Activated naive CD8-positive, alpha-beta T cell treated with anti-CD3 and anti-CD28 coated beads, Interleukin-2, amount 10 ng/mL, durations not matched to agents 7 days and 5 days (primary cell): ENCODE measurements at places on chromosomes 11 and 22. TPM values are rescaled to one million over a fixed set of nuclear protein-coding genes. Genes with fewer than 3 reads are reported as not detected.
A peak's percentile ranks its signal among the peaks of the same experiment; 100 is the strongest.

Gene CDC42BPG
- 3.4 TPM for total RNA-seq

Gene PARVB
- 40.7 TPM for total RNA-seq

GRCh38 chr11:19658344-19658743 is 54.3 kb upstream of the NAV2 start:
- H3K4me1 ChIP-seq, result peaks cover 5% of the 10 kb centered on the region
- no peak for DNase-seq
- H3K4me3 ChIP-seq, result no peak overlapping the region
- no peak overlapping the region for H3K27ac ChIP-seq
- H3K36me3 ChIP-seq, result no peaks in the 10 kb centered on the region
- peaks cover 5% of the 10 kb centered on the region for H3K27me3 ChIP-seq

DNA sequence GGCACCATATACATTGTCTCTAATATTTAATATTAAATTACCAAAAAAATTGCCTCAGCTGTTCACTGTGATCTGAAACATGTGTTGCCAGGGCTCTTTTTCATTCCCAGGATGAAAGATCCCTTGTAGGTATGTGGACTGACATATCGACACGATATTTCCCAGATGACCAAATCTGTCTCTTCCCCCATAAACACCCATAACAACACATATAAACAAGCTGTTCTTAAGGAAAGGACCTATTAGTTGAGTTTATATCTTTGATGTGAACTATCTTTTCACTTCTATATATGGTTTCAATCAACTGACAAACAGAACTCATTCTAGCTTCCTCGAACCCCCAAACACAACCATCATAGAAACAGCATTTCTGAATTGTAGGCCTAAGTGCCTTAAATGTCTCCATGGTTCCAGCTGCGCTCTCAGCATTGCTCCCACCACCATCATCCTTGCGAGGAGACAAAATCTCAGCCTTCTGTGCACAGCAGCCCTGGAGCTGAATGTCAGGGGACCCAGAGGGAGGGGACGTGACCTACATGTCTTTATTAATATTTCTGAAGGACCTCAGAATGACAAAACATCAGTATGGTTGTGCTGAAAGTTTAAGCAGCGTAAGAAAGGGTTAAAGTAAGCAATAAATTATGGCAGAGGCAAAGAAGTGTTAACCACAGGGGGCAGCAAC is 67.0 kb downstream of the ETS1 start:
- peaks cover 60% of the 10 kb centered on the region for H3K36me3 ChIP-seq
- H3K4me1 ChIP-seq, result peaks cover 43% of the 10 kb centered on the region
- no peaks in the 10 kb centered on the region for H3K27me3 ChIP-seq
- peak overlapping the region; percentile 98 for H3K4me3 ChIP-seq

GRCh38 chr11:115528225-115528624 is 24.0 kb upstream of the CADM1 start:
- no peak for DNase-seq
- no peaks in the 10 kb centered on the region for H3K36me3 ChIP-seq
- no peaks in the 10 kb centered on the region for H3K4me1 ChIP-seq
- H3K27me3 ChIP-seq, result peaks cover 3% of the 10 kb centered on the region

Gene DHCR7
- total RNA-seq, result 48.8 TPM

DNA sequence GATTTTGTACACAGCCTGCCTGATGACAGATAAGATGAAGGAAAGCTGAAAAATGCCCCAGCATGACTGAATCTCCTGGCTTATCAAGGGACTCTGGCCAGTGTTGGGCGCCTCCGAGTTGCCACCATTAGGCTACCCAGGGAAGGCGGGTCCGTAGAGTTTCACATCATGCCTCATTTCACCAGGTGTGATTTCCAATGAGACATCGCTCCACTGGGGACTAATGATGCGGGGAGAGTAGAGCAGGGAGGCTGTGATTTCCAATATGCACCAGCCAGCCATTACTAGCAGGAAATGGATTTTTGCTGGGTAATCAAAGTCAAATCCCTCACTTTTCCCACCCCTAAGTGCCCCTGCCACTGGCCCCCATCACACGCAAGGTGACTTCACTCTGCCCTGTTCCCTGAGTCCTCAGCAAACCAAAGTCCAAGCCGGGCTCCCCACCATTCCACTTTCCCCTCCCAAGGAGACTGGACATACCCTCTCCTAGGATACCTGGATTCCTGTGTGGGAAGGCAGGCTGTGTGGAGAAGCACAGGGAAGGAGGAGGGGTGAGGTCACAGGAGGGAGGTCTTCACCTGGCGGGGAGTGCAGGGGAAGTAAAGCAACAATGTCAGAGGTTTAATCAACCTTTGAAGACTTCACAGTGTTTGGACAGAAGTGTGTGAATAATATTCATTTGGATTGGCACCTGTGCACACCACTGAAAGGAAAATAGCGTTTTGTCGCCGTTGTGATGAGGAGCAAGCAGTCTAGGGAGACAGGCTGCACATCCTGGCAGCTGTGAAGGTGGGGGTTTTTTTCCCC is 613.3 kb upstream of the CADM1 start:
- H3K36me3 ChIP-seq, result no peaks in the 10 kb centered on the region
- no peaks in the 10 kb centered on the region for H3K27me3 ChIP-seq
- no peak overlapping the region for H3K4me3 ChIP-seq
- H3K4me1 ChIP-seq, result no peaks in the 10 kb centered on the region
- H3K27ac ChIP-seq, result no peak overlapping the region

DNA sequence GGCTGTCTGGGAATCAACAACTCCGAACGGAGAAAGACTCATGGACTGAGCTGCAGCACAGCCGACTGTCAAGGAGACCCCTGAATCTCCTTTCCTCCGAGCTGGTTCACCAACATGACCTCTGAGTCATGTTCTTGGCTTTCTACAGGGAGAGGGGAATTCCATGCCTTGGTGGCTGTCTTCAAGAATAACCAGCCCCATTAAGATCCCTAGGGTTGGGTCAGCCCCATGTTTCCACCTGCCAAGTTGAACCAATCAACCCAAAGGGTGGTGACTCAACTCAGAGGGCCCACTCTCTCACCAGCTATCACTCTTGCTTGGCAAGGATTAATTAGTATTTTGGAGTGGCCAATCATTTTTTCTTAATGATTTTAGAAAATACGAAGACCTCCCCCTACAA is 28.3 kb upstream of the IGSF22 start:
- H3K27ac ChIP-seq, result no peak overlapping the region
- DNase-seq, result no peak
- no peaks in the 10 kb centered on the region for H3K36me3 ChIP-seq
- H3K27me3 ChIP-seq, result peaks cover 8% of the 10 kb centered on the region

Gene FZD4
- 0.11 TPM for total RNA-seq

DNA sequence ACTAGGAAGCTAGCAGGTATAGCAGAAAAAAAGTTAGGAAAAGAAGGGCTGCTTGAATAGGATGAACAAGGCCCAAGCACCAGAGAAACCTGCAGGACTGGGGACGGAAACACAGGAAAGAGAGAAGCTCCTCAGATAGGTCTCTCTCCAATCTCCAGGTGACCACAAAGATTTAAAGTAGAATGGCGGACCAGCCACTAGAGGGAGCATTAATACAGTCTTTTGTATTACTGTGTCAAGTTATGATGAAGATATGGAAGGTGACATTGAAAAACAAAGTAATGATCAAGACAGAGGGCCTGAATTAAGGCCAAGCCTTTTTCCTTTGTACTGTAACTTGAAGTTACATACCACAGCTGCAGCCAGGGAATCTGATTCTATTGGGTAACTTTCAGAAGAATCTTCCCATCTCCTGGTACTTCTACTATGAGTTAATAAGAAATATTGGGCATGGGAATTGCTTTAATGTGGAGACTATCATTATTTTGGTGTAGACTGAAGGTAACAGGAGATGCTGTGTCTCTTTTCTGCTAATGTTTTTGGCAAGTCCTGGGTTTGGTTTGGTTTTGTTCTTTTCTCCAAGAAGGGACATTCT is 33.8 kb downstream of the OR2AG2 start:
- peaks cover 76% of the 10 kb centered on the region for H3K4me1 ChIP-seq
- H3K27ac ChIP-seq, result peak overlapping the region; percentile 46
- H3K36me3 ChIP-seq, result peaks cover 45% of the 10 kb centered on the region
- no peaks in the 10 kb centered on the region for H3K27me3 ChIP-seq
- no peak for DNase-seq

- H3K4me1 ChIP-seq, result peaks cover 24% of the 10 kb centered on the region
- H3K27me3 ChIP-seq, result peaks cover 30% of the 10 kb centered on the region
- no peaks in the 10 kb centered on the region for H3K36me3 ChIP-seq
- H3K27ac ChIP-seq, result no peak overlapping the region
- DNase-seq, result no peak
These were observed 56.2 kb upstream of the SC5D start for GRCh38 chr11:121236115-121237001.

DNA sequence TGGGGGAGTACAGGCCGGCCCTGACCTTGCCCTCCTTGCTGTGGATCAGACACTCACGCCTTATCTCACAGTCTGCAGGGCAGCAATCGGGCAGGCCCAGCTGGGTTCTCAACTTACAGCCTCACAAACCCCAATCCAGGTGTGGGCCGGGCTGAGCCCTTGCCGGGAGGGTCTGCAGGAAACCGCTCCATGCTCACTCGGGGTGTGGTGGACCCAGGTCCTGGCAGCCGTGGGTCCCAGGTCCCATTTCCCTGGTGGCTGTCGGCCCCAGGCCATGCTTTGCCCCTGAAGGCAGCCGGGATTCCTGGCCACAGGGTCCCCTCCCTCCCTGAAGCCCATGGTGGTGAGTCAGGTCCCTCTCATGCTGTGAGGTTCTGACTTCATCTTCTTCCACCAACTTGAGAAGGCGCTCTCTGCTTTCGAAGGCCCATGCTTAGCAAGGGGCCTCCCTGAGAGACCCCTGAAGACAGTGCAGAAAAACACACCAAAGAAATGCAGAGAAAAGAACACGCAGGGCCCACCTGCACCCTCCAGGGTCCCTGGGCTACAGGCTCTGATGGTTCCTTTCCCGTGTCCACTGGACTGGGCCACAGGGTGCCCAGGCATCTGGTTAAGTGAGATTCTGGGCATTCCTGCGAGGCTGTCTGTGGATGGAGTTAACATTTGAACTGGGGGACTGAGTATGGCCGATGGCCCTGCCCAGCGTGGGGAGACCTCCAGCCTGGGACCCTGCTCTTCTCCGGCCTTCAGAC is 588.2 kb downstream of the BRD1 start:
- no peak overlapping the region for H3K4me3 ChIP-seq
- no peak for DNase-seq
- H3K27ac ChIP-seq, result no peak overlapping the region
- no peaks in the 10 kb centered on the region for H3K36me3 ChIP-seq
- H3K4me1 ChIP-seq, result no peaks in the 10 kb centered on the region

GRCh38 chr11:33869481-33870422 is 22.1 kb downstream of the LMO2 start:
- peaks cover 79% of the 10 kb centered on the region for H3K27me3 ChIP-seq
- peak; percentile 51 for DNase-seq
- peak overlapping the region; percentile 89 for H3K4me3 ChIP-seq

Gene P2RX3
- not detected for total RNA-seq

Gene TSSK2
- total RNA-seq, result not detected

GRCh38 chr22:19253143-19253542 is 38.4 kb downstream of the CLTCL1 start:
- H3K27me3 ChIP-seq, result peaks cover 6% of the 10 kb centered on the region
- no peak overlapping the region for H3K4me3 ChIP-seq
- H3K27ac ChIP-seq, result no peak overlapping the region
- no peaks in the 10 kb centered on the region for H3K36me3 ChIP-seq
- no peak for DNase-seq

- peak overlapping the region; percentile 82 for H3K4me3 ChIP-seq
- H3K4me1 ChIP-seq, result peaks cover 10% of the 10 kb centered on the region
- H3K27me3 ChIP-seq, result peaks cover 8% of the 10 kb centered on the region
- H3K27ac ChIP-seq, result peak overlapping the region; percentile 82
- DNase-seq, result peak; percentile 77
- H3K36me3 ChIP-seq, result no peaks in the 10 kb centered on the region
These were observed 6.7 kb upstream of the BRSK2 start for GRCh38 chr11:1382831-1383607.

Gene PDHX
- 31.4 TPM for total RNA-seq

DNA sequence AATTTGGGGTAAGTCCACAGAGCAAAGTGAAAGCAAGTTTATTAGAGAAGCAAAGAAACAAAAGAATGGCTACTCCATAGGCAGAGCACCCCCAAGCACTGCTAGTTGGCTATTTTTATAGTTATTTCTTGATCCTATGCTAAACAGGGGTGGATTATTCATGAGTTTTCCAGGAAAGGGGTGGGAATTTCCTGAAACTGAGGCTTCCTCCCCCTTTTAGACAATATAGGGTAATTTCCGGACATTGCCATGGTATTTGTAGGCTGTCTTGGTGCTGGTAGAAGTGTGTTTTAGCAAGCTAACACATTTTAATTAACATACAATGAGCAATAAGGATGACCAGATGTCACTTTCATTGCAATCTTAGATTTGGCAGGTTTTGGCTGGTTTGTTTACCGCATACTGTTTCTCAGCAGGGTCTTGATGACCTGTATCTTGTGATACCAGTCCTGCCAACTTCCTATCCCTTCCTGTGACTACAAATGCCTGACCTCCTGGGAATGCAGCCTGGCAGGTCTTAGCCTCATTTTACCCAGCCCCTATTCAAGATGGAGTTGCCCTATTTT is 937 bp upstream of the C1QTNF6 start:
- peaks cover 46% of the 10 kb centered on the region for H3K4me1 ChIP-seq
- peak overlapping the region; percentile 1 for H3K4me3 ChIP-seq
- DNase-seq, result no peak
- no peaks in the 10 kb centered on the region for H3K27me3 ChIP-seq
- H3K27ac ChIP-seq, result peak overlapping the region; percentile 69
- peaks cover 10% of the 10 kb centered on the region for H3K36me3 ChIP-seq

DNA sequence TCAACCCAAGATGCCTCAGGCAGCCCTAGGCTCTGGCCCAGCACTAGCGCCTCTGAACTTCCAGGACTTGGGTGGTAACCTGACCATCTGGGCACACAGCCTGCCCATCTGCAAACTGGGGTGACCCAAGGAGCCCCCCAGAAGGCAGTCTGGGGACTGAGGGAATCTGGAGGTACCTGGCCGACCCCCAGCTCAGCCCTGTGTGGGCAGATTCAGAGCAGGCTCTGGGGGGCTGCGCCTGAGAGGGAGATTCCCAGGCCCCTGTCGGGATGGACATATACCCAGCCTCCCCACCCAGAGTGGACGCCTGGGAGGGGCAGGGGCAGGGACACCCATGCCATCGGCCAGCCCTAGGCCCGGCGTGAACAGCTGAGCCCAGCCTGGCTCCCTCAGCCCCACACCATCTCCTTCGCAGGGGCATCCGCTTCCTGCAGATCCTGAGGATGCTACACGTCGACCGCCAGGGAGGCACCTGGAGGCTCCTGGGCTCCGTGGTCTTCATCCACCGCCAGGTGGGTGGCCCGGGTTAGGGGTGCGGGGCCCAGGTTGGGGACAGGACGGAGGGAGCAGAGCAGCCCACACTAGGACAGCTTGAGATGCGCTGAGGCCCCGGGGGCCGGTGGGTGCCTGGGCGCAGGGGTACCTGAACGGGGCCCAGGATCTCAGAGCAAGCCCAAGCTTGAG is 126.9 kb downstream of the KCNQ1 start:
- no peak overlapping the region for H3K4me3 ChIP-seq
- peak; percentile 23 for DNase-seq
- H3K36me3 ChIP-seq, result no peaks in the 10 kb centered on the region
- H3K27ac ChIP-seq, result no peak overlapping the region

GRCh38 chr11:111530091-111530490 is 10.4 kb upstream of the LAYN start:
- no peak overlapping the region for H3K4me3 ChIP-seq
- DNase-seq, result no peak
- peaks cover 8% of the 10 kb centered on the region for H3K27me3 ChIP-seq
- H3K4me1 ChIP-seq, result peaks cover 50% of the 10 kb centered on the region
- no peak overlapping the region for H3K27ac ChIP-seq
